ENCODE measurements at places on chromosomes 2 and 18. TPM values are rescaled to one million over a fixed set of nuclear protein-coding genes. Genes with fewer than 3 reads are reported as not detected.

GRCh38 chr2:203705178-203705577 is 1.3 kb upstream of the CD28 start:
- no peak for DNase-seq

Gene LYPD6
- 30.1 TPM for total RNA-seq

GRCh38 chr2:144011098-144011497 is 508.8 kb downstream of the ZEB2 start:
- no peak for DNase-seq

GRCh38 chr2:135471106-135471505 is 59.9 kb downstream of the ZRANB3 start:
- DNase-seq: no peak

Gene SCTR
- total RNA-seq: 0.92 TPM

- DNase-seq: no peak
Measured at GRCh38 chr2:68796295-68796905, 61.8 kb downstream of the ARHGAP25 start.

DNA sequence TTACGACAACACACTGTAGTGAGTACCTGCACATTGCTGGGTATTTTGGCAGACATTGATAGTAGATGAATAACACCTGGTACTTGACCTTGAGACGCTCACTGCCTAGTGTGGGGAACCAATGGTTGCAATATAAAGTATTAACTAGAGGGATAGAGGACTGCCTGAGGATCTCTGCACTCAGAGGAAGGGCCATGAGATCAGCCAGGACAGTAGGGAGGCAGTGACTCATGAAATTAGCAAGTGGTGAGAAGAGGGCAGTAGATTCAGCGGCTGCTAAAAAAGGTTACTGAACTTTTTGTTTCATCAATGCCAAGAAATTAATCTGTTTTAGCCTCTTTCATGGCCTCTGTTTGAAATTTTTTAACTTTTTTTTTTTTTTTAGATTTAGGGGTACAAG is 250.8 kb upstream of the TCF4 start:
- DNase-seq: no peak

- DNase-seq: no peak
Measured at GRCh38 chr2:98463551-98463971, 18.9 kb downstream of the INPP4A start.

Gene KLHL41
- total RNA-seq: 6.2 TPM

DNA sequence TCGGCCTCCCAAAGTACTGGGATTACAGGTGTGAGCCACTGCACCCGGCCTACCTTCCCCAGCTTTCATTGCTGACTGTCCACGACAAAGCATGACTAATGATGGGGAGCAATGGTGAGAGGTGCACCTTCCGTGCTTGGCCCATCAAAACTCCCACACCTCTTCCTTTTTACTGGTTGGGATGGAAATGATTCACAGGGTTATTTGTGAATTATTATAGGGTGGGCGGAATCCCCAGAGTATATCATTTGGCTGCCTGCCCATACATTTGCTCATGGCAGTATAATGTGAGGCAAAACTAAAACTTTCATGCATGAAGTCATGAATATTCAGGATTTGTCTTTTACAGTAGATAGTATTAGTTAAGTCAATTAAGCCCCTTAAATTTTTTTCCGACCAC is 334.2 kb upstream of the NETO1 start:
- DNase-seq: no peak

Gene KIAA1328
- total RNA-seq: 5.7 TPM

- no peak for DNase-seq
Measured at GRCh38 chr2:162232671-162233070, 10.6 kb downstream of the FAP start.

Gene SLC4A3
- 7.3 TPM for total RNA-seq

Gene MAP3K19
- total RNA-seq: not detected

DNA sequence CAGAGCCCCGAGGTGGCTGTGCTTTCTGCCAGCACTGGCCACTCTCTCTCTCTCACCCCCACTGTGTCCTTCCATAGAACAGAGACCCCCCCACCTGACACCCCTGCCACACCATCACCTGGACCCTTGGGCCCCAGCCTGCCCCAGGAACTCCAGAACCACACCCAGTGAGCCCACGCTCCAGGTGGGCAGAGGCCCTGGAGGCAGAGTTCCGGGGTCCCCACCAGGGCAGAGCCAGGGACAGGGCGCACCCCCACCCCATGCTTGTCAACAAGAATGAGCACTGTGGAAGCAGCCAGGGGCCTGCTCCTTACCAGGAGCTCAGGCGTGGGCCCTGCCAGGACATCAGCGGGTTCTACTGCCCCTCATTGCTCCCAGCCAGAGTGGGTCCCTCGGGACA is 14.6 kb downstream of the PASK start:
- no peak for DNase-seq
